Neuronal stem cell (in vitro differentiated cells): ENCODE measurements at places on chromosomes 3 and 15.

DNA sequence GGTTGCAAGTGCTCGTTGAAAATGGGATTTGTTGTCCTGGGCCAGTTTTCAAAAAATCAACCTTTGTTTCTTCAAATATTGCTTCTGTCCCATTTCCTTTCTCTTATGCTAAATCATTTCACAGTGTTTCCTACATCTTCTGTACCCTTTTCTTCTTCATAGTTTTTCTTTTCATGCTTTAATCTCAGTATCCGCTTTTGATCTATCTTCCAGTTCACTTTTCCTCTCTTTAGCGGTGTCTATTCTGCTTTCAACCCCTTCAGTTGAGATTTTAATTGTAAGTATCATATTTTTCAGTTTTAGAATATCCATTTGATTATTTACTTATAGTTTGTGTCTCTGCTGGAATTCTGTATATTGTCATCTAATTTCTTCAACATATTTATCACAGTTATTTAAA, 311.7 kb upstream of the TPM1 start:
- no peak for DNase-seq

DNA sequence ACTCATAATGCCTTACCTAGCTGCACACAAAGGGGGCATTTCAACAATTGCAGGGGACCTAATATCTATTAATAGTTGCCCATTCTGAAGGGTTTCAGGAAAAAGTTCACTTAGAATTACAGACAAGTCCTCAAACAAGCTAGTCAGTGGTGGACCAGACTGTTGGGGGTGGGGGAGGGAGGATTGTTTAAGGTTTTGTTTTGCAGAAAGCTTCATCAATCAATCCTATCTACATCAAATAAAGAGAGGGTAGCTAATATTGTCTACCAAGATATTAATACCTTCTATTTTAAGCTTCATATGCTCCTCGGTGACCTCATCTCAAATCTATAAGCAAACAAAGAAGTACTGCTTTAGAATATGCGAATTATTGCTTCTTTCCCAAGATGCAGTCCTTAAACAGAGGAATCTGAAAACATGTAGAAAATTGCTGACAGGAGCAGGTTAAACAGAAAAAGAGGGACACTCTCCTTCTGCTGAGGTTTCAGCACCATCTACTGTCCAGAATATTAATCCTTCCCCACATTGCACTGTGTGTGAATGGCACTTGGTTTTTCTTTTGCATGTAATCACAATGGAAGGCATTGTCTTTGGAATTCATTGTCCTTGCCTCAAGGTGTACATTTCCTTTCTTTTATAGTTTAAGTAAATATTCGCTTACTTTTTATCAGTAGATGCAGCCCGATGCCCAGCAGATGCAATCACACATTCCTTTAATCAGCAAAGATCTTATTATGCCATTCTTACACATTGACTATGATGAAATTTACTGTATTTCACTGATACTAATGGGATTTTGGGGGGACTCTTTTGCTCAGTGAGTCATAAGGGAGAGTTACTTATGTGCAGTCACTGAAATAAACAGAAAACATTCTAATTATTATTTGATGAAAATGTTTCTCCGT, 94.7 kb downstream of the IL5RA start:
- peak; percentile 40 for DNase-seq

GRCh38 chr3:126478581-126479310, 3.1 kb upstream of the ZXDC start:
- DNase-seq = no peak

DNA sequence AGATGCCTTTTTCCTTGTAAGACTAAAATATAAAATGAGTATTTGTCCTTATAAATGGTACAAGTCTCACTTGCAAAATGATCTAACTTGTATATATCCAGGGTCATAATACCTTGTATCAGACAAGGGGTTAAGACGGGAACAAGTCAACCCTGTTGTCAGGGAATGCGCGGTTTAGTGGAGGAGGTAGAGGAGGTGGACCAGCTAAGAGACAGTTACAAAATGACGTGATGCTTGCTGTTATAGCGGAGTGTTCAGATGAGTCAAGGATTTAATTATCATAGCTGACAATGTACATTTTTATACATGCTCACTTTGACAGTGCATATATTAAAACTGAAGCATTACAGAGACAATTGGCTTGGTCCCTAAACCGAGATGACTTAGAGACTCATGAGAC, 26.8 kb upstream of the KLHL25 start:
- DNase-seq = no peak

DNA sequence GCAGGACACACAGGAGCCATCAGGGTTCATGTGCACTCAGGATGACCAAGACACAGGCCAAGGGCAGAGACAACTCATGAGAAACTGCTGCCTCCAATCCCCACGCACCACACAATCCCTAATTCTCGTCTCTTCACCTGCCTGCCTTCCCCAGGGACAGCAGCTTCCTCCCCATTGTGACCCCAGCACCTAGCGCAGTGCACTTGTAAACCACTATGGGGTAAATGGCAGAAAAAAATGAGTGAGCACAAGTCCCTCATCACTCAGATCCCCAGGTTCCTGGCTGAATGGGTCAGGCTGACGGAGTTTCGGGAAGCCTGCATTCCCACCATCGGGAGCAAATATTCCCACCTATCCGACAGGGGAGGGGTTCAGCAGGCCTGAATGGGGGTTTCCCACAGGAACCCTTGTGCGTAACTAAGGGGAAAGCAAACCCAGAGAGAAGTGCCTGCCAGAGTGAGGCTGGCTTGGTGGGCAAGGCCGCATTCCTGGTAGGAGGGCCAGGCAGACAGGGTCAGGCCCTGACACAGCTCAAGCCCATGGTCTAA, 18.8 kb downstream of the PLXNB1 start:
- no peak for DNase-seq

- no peak for DNase-seq
Observed at GRCh38 chr15:91603384-91604080, 250.0 kb upstream of the SLCO3A1 start.

- DNase-seq = no peak
Observed at GRCh38 chr3:25532431-25533162, 104.5 kb downstream of the RARB start.

- DNase-seq = no peak
Observed at GRCh38 chr3:165446555-165446954, 250.4 kb upstream of the SLITRK3 start.

DNA sequence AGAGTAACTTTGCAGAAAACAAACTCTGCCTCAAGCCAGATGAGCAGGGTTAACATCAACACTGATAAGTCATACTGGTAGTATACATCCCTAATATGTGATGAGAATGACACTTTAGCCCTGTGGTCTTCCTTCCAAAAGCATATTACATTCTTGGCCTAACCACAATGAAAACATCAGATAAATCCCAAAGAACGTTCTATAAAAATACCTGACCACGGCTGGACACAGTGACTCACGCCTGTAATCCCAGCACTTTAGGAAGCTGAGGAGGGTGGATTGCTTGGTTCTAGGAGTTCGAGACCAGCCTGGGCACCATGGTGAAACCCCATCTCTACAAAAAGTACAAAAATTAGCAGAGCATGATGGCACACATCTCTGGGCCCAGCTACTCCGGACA, 4.7 kb downstream of the TMCC1 start:
- no peak for DNase-seq

GRCh38 chr3:73611176-73611575, 13.6 kb downstream of the PDZRN3 start:
- DNase-seq = no peak

GRCh38 chr3:126528419-126528799, 4.5 kb downstream of the CHST13 start:
- DNase-seq = no peak

GRCh38 chr3:124078953-124079911, 87.3 kb upstream of the ROPN1 start:
- peak; percentile 31 for DNase-seq

DNA sequence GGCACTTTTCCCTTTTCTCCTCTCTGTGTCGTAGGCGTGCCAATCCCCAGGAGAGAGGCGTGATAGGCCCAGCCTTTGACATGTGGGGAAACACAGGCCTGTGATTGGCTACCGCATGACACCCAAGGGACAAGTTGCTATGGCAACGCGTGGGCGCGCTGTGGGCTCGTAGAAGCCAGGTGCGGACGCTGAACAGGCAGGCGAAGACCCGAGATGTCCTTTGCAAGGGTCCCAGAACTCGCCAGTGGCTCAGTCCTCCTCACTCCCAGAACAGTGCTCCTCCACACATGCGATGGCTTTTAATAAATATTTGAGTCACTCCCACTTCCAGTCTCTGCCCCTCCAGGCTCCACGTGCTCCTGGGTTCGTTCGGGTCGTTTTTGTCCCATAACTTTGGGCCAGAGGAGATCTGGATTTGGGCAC, 4.2 kb downstream of the SLC51B start:
- peak; percentile 93 for DNase-seq

GRCh38 chr15:69857686-69858391, 239.9 kb downstream of the TLE3 start:
- no peak for DNase-seq

GRCh38 chr3:126083138-126083445, 832 bp downstream of the SLC41A3 start:
- no peak for DNase-seq

DNA sequence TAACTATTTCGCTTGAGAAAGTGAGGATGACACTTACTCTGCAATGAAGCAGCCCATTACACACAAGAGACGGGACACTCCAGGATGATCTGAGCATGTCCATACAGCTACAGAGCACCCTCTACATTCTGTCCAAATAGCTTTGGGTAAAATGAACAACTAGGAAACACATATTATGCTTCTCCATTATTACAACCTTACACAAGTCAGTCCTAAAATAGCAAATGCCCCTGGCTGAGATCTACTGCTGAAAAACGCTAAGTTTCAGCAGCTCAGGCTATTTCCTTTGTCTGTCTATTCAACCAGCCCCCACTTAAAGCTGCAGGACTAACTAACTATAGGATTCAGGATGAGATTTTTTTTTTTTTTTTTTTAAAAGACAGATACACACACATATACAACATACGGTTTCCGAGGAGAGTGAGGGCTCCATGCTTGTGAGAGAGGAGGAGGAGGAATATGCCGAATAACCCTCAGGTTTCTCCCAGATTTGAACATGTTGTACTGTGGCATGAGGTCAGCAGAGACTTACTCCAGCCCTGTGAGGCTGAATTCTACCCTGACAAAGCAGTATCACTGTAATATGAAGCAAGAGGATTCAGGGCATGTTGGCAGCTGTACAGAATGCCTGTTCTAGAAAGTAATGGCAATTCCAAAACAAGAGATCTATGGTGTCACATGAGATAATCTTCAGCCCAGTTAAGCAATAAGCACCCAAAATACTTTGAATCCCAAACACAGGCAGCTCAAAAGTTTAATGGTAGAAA, 117.3 kb upstream of the PLXND1 start:
- DNase-seq = no peak

DNA sequence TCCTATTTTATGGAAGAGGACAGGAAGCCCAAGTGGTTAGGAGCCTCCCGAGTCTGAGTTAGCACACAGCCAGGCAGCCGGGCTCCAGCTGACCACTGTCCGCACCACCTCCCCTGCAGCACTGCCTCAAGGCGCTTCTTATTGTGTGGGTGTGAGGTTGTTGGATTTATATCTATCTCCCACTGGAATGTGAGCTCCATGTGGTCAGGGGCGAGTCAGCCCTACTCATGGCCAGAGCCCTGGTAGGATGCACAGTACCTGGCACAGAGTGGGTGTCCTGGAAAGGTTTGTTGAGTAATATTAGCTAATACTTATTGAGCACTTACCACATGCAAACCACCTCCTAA, 9.7 kb upstream of the FBLN2 start:
- no peak for DNase-seq

DNA sequence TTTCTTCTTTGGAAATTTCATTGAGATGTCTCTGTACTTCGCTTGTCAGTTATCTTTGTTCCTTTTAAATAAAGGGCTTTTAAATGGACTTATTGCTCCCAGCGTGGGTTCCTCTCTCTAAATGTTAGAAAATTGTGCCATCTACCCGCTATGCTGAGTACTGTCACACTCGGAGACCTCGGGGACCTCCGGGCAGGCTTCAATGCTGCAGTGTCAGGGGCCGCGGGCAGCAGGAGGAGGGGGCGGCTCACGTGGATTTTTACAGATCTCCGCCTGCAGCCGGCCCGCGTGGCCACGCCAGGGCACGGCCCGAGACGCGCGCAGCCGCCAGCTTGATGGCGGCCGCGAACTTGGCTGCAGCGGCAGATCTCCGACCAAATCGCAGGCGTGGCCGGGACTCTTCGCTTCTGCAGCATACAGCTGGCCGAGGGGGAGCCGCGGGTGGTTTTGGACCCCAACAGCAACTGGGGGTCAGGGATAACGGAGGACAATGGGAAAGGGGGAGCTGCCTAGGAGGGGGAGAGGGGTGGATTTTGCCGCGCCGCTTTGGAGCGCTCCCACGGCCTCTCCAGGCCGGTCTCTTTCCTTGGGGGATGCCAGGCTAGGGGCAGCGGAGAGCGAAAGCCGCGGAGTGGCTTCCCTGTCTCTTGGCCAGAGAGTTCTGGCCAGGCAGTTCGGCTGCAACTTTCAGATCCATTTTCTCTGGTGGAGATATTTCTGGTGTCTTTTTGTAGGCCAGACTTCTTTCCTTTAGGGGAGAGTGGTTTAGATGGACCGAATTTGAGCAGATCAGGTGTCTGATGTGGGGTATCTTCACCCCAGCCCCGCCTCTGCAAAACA, 15.3 kb downstream of the NR2F2 start:
- no peak for DNase-seq

- DNase-seq = no peak
Observed at GRCh38 chr3:125219261-125219701, 6.7 kb upstream of the SLC12A8 start.

DNA sequence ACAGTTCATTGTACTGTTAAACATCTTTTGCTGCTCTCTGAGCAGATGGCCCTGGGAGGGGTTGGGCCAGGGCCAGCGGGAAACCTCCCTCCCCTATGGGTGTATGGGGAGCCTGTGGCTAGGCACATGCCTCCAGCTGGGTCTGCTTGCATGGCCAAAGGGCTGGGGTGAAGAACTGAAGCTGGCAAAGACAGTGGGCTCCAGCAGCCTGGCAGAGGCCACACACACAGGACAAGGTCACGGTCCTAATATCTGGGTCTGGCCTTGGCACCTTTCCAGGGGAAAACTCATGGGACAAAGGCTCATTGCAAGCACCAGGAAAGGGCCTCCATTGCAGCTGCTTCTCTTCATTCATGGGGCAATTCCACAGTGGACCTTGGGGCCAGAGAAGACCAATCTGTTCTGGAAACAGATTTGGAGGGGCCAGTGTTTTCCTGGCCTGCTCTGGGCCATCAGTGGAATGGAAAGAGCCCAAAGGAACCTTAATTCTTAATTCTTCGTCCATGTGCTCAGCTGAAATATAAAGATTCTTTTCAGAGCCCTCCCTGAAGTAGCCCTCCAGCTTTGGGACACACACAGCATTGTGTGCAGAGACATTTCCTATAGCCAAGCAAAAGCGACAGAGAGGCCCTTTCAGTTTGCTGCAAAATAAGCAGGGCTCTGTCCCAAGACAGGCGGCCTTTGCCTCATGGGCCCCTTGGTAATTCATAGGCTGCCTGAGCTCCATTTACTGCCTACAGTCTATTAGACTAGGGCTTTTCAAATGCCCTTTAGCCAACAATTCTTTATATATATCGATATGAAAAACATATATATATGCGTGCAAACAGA, 11.3 kb upstream of the LIMD1 start:
- DNase-seq = no peak

GRCh38 chr15:91548549-91548948, 305.0 kb upstream of the SLCO3A1 start:
- no peak for DNase-seq

GRCh38 chr3:139339219-139339906, 4.5 kb upstream of the MRPS22 start:
- no peak for DNase-seq
